Posterior cingulate gyrus (tissue), 11 donors: ENCODE measurements at places on chromosomes 13 and 19.

- no peak for DNase-seq
These were observed 34.6 kb downstream of the COL4A2 start for GRCh38 chr13:110341445-110342244.

- no peak for DNase-seq
These were observed 469 bp upstream of the RNF6 start for GRCh38 chr13:26222520-26223046.

GRCh38 chr13:97000295-97000925, 6.1 kb upstream of the OXGR1 start:
- DNase-seq, result no peak

DNA sequence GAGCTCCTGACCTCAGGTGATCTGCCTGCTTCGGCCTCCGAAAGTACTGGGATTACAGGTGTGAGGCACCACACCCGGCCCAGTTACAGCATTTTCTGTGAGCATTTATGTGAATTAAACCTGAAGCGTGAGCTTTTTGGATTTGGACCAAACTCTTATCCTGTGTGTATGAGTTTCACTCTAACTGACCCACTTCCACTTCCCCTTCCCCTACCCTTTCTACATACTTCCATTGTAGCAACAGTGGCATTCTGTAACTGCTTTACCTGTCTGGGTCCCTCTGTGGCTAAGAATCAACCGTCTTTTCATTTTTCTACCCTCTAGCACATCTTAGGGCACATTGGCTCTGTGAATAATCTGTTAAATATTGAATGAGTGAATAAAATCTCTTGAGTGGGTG, 16.2 kb downstream of the FRY start:
- no peak for DNase-seq

DNA sequence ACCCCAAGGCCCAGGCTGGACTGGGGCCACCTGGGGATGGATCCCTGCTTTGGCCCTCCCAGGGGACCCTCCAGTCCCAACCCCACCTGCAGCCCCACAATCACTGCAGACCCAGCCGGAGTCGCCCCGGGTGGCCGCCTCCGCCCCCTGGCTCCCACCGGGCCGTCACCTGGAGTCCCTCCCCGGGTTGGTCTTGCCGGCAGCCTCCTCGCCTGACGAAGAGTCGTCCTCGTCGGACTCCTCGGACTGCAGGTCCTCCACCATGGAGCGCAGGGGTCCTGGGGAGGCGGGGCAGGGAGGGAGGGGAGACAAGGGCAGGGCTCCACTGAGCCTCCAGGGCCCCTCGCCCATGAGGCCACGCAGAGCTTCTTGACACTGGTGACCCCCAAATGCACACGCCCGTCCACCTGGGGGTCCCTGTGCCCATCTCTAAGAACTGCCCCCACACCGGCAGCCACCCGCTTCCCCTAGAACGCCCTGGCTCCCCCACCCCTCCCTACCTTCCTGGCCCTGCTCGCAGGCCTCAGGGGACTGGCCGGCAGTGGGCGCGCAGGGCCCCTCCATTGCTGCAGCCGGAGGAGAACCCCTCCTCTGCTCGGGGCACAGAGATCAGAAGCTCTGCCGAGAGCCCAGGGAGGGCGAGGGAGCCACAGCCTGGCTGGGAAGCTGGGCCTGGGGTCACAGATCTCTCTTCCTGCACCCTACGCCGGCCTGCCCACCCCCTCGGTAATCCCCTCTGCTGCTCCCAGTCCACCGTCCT, 63.4 kb downstream of the MLLT1 start:
- peak; percentile 64 for DNase-seq

DNA sequence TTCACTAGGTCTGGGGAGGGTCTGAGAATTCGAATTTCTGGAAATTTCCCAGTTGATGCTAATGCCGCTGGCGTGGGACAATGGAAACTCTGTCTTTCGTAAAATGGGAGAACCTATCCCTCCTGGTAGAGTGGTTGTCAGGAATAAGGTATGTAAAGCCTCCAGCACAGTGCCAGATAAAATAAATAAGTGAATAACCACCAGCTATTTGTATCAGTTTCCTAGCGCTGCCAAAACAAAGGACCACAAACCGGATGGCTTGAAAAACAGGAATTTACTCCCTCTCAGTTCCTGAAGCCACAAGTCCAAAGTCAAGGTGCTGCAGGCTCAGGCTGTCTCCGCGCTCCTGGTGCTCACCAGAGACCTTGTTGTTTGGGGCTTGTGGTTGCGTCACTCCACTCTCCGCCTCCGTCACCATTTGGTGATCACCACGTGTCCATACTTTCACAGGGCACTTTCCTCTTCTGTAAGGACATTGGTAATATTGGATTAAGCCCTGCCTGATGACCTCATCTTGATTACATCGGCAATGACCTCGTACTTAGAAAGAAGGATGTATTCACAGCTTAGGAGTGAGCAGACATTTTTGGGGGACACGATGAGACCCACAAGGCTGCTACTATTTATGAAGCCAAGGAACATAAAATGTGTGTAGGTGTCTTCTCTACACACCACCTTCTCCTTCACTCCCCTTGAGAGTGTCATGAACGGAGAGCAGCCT, 428.5 kb downstream of the IRS2 start:
- no peak for DNase-seq

GRCh38 chr19:6793973-6794372, 21.5 kb downstream of the VAV1 start:
- no peak for DNase-seq

DNA sequence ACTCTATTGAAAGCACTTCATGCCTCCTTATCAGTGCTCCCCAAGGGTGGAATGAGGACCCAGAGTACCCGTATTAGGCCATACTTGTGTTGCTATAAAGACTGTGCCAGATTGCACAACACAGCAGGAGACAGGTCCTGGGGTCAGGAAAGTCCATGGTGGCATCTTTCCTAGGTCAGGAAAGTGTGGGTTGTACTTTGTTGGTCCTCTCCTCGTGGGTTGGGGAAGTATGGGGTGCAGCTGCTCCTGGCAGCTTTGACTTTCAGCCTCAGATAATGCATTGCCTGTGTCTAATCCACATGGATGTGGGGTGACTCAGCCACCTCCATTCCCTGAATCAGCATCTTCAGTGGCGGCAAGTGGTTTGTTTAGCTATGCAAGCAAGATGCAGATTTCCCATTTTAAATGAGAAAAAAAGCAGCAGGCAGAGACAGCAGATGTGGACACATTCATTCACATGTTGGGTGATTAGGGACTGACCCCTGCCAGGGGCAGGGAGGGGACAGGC, 8.4 kb upstream of the CYP2B6 start:
- DNase-seq, result no peak

DNA sequence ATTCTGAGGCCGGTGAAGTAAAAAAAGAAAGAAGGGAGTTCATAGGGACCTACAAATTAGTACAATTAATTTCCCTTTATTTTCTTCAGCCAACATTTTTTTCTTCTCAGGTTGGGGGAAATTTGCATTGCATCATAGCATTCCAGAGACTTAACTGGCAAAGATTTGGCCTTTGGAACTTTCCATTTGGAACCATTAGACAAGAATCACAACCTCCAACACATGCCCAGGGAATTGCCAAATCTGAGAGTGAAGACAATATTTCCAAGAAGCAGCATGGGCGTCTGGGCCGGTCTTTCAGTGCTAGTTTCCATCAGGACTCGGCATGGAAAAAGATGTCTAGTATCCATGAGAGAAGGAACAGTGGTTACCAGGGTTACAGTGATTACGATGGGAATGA, 6.4 kb upstream of the ERCC5 start:
- no peak for DNase-seq

DNA sequence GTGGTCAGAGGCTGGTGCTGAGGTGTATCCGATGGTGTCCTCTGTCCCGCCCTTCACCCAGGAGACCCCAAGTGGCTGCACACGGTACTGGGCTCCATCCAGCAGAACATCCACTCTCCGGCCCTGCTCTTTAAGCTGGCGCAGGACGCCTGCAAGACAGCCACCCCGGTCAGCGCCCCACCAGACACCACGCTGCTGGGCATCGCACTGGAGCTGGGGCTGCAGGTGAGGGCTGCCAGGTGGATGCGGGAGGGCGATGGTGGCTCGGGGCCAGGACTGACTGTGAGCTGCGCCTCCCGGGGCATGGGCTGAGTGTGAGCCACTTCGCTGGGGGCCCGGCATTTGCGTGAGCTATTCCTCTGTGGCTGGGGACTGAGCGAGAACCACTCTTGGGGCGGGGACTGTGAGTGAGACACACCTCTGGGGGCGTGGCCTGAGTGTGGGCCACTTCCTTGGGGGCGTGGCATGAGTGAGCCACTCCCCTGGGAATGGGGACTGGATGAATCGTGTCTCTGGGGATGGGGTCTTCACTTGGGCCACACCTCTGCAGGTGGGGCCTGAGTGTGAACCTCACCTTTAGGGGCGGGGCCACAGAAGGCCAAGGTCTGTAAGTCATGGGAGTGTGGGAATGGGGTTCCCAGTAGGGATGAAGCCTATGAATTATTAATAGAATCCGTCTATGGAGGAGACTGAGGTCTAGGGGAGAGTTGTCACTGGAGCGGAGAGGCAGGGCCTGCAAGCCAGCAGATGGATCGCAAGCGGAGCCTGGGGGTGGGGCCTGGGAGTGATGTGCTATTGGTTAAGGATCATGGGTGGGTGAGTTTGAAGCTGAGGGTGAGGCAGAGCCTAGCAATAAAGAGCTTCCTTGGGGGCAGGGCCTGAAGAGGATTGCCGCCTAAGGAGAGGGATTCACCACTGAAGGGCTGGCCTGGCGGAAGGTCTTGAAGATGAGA, 30.5 kb downstream of the ZSWIM4 start:
- no peak for DNase-seq

DNA sequence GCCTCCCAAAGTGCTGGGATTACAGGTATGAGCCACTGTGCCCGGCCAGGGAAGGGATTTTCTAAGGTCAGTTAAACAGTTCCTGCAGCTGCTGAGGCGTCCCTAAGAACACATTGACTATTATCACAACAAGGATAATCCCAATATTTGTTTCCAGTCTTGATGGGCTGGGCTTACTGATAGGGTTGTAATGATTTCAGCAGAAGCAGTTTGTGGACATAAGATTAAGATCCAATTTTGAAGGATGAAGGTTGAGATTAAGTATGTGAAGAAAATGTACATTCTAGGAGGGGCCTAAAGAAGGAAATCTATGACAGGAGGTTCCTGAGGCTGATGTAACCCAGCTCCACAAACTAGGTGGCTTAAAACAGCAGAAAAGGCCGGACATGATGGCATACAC, 10.7 kb upstream of the CCDC124 start:
- DNase-seq, result no peak

GRCh38 chr19:5303208-5303607, 37.4 kb downstream of the PTPRS start:
- no peak for DNase-seq
